ENCODE measurements at places on chromosomes 6 and 20.

- DNase-seq: no peak
These were observed 20.0 kb upstream of the PLN start for GRCh38 chr6:118528129-118528528.

DNA sequence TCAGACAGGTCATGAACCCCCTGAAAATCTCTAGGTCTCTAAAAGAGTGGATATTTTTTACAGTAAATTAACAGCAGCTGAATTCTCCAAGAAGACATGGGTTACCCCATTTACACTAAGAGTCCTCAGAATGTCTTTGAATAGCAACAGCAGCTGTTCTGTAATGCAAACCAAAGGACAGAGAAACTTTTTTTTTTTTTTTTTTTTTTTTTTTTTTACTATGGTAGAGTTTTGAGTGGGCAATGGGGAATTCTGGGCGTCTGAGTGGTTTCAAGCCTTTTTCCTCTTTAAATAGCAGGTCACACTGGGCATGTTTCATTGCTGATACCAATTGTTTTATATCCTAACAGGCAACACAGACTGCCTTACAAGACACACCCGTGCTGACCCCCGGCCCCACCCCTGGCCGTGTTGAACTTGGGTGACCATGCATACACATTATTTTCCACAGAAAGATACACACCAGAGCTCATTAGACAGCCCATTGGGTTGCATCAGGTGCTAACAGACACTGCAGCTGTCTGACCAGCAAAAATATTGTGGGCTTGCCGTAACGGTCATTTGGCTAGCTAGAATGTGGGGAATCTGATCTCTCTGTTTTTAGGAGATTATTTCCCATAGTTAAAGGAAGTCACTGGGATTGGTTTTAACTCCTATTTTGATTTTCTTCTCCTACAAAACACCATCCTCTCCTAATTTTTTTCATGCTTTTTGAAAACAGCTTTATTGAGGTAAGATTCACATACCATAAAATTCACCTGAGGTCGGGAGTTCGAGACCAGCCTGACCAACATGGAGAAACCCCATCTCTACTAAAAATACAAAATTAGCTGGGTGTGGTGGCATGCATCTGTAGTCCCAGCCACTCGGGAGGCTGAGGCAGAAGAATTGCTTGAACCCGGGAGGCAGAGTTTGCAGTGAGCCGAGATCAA lies 26.7 kb upstream of the IRF4 start:
- no peak for DNase-seq

DNA sequence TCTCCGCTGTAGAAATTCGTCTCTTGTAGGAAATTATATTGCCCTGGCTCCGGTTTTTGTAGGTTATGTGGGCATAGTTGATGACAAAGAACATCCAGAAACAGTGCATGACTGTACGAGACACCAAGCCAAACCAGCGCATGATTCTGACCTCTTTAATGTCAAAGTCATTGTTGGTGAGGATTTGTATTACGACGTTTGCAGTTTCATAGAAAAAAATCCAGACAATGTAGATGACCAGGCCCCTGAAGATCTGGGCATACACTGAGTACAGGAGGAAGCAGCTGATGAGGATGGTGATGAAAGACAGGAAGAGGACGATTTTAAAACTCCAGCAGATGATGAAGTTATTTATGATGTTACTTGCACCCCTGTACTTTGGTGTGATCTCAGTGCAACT lies 39.1 kb upstream of the TBC1D22B start:
- DNase-seq: no peak

DNA sequence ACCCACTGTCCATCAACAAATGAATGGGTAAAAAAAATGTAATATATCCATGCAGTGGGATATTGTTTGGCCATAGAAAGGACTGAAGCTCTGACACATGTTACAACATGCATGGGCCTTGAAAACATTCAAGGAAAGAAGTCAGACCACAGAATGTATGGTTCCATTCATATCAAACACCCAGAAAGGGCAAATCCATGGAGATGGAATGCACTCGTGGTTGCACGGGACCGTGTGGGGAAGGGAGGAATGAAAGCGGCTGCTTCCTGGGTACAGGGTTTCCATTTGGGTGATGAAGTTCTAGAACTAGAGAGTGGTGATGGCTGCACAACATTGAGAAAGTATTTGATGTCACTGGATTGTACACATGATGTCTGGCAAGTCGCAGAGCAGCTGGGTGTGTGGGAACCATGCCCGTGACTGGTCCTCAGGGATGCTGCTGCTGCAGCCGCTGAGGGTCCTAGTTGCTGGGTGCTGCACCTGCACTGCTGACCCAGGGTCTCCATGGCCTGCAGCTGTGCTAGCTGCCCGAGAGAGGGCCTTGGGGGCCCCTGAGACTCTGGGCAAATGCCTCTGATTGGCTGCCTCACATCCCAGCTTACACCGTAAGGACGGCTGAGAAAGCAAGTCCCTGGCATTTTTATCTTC lies 220.3 kb downstream of the NRN1 start:
- no peak for DNase-seq

GRCh38 chr20:40681684-40682083 lies 7.4 kb downstream of the MAFB start:
- DNase-seq: no peak

DNA sequence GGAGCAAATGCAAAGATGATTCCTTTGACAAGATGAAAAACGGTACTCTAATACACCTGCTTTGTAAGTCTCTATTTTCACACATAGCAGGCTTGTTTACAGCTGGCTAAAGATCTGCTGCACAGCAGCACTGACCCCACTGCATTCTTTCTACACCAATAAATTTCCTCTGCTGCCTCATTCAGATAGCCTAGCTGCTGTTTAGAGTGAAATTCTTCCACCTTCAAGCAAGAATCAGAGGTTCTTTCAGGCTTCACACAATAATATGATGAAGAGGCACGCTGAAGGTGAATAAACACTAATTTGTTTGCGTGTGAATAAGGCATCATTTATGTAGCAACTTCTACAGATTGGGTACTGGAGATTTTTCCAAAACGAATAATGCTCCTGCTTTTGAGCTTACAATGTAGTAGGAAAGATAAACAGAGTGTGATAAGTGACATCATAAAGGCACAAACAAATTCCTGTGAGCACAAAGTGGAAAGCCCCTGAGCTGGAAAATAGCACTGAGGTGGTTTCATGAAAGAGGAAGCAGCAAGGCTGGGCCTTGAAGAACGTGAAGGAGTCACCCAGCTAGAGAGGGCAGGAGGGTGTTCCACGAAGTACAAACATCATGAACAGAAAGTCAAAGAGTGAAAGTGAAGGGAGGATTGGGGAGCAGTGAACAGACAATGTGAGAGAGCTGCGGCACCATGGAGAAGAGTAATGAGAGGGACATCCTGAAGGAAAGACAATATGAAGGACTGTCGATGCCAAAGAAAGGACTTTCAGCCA lies 543.4 kb downstream of the CD83 start:
- peak; percentile 38 for DNase-seq

- DNase-seq: peak; percentile 29
These were observed 46.8 kb upstream of the SLCO4A1 start for GRCh38 chr20:62595491-62595890.

DNA sequence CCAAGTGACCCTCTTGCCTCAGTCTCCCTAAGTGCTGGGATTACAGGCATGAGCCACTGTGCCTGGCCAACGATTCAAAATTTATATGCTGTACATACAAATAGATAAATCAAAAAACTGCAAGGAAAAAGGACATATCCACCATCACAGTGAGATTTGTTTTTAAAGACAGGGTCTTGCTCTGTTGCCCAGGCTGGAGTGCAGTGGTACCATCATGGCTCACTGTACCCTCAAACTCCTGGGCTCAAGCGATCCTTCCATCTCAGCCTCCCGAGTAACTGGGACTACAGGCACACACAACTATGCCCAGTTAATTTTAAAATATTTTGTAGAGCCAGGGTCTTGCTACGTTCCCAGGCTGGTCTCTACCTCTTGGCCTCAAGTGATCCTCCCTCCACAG lies 61.5 kb downstream of the MAP3K7 start:
- DNase-seq: no peak

DNA sequence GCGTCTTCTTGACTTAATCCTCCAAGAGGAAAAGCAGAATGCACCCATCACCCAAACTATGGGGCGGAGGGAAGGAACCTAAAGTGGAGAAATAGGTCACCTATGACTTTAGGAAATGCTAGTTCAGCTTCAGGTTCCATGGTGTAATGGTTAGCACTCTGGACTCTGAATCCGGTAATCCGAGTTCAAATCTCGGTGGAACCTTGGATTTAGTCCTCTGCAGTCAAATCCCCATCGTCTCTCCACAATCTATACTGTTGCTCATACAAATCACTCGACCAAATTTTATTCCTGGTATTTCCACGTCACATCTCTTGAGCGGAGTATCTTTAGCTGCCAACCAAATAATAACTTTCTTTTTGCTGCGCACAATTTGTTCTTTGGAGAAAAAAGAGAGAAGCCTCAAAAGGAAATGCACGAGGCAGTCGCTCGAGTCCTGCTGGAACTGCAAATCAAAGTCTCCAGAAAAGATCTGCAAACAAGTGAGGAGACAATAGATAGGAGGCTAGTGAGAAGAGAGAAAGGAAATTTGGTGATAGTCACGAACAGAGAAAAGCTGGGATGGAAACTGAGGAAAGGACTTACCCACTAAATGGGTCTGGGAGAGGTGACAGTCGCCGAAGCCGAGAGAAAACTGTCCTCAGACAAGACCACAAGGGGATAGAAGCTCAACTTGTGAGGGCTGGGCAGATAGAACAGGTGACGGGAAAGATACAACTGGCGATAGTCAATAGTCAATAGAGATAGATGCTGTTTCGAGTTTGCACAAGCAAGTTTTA lies 16.6 kb downstream of the POM121L2 start:
- no peak for DNase-seq

DNA sequence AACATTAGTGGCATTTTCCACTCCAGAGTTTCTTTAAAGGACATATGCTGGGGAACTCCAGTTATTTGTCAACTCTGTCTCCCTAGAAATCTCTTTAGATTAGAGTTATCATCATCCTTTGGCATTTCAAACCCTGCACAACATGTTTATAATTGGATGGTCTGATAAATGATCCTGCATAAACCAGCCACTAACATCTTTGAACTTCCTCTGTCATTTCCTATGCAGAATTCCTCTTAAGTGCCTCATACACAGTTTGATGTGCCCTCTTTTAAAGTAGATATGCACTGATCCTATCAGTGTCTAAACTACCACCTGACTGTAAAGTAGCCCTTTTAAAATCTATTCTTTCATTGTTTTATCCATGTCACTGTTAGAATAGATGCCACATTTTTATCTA lies 306.3 kb upstream of the IRAK1BP1 start:
- no peak for DNase-seq

DNA sequence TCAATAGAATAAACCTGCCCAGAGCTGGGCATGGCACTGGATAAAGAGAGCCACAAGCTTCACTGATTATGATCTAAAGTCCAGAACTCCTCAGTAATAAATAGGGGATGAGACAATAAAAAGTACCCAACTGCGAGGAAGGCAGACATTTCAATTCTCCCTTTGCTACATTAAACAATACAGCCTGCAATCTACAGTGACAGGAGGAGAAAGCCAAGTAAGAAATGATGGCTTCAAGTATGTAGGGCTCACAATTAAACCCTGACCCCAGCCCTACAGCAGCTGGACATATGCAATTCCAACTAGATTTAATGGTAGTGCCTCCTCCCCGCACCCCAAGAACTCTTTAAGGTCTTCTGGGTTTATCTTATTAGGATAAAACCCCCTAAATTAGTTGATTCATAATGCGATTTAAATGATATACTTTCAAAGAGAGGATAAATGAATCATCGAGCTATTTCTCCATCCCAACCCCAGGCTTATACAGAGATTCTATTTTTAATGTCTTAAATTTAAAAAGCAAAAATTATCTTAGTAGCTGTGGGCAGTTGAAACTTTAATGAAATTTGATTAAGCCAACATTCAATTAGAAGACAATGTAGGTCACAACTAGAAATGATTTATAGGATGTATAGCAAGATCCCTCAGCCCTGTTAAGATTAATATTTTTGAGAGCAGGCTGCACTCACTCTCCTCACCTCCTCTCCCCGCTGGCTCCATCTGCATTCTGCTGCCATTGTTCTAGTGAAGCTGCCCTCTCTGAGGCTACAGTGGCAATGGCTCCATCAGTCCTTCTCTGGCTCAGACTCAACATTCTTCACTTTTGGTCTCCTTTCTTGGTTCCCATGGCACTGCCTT lies 57.1 kb downstream of the OGFRL1 start:
- no peak for DNase-seq

DNA sequence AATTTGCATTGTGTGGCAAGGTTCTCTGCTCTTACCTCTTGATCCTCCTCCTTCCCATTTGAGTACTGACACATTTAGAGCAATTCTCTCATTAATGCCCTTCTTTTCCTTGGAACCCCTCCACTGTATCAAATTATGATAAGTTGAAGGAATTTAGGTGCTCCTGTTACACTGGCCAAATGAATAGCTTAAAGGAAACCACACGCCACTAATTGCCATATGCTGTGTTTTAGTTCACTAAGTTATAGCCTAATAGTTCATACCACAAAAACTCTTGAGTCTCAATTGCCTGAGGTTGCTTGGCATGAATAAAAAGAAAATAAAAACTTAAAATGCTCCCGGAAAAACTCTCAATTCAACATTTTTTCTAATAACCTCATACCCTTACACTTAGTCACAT lies 1239.3 kb downstream of the EPHA7 start:
- DNase-seq: no peak

DNA sequence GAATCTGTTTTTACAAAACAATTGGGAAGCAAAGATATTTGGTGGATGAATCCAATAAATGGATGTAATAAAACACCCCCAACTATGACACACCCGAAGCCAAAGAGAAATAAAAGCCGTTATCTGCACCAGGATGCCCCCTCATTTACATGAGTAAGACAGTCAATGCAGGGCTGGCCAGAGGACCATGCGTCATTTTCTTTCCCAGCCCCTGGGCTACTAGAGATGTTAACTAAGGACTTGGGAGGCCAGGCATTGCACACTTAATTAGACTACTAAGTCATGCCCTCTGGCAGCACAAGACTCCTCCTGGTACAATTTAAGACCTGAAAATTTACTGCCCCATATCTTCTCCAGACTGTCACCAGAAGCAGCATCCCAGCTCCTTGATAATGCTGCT lies 3.2 kb downstream of the LEMD2 start:
- no peak for DNase-seq

GRCh38 chr6:90940812-90941481 lies 354.1 kb upstream of the MAP3K7 start:
- no peak for DNase-seq

DNA sequence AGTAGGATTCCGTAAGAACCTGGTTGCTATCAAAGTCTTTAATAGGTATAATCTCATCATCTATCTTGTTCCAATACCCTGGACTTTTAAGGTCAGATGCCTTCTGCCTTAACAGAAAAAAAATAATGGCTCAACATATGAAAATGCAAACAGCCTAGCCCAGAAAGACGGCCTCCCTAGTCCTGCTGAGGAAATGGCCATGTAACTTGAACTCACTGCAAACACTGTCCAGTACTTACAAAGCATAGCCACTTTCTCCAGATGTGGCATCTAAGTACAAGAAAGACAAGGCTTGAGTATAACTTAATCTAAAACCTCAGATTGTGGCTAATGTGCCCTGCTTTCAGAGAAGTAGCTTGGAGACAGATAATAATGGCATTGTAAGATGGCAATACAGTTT lies 26.5 kb downstream of the FASTKD5 start:
- no peak for DNase-seq

- no peak for DNase-seq
These were observed 2.4 kb upstream of the MDGA1 start for GRCh38 chr6:37699887-37700619.

Data from activated naive CD8-positive, alpha-beta T cell treated with anti-CD3 and anti-CD28 coated beads, Interleukin-2, amount 50 U/mL, for 24 hours (primary cell).